ENCODE measurements at places on chromosomes 16 and 17.

GRCh38 chr16:85888405-85889331 lies 10.3 kb upstream of the IRF8 start:
- DNase-seq: no peak

- DNase-seq: peak; percentile 94
Observed at GRCh38 chr17:13204607-13205237, 186.9 kb upstream of the ELAC2 start.

- DNase-seq: no peak
Observed at GRCh38 chr16:2854700-2855309, 3.2 kb downstream of the PRSS22 start.

GRCh38 chr16:68386628-68387027 lies 61.7 kb downstream of the SMPD3 start:
- DNase-seq: no peak

GRCh38 chr17:21275047-21275578 lies 9.4 kb upstream of the MAP2K3 start:
- no peak for DNase-seq

DNA sequence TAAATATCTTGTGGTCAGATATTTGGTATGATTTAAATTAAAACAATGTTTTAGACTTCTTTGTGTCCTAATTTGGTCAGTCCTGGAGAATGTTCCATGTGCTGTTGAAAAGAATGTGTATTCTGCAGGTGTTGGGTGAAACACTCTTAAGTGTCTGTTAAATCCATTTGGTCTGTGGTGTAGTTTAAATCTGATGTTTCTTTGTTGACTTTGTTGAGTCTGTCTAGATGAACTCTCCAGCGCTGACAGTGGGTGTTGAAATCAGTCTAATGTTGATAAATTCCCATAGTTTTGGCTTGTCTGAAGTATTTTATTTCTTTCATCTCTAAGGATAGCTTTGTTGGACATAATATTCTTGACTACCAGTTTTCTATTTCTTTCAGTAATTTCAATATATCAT lies 18.8 kb downstream of the TANC2 start:
- DNase-seq: no peak

DNA sequence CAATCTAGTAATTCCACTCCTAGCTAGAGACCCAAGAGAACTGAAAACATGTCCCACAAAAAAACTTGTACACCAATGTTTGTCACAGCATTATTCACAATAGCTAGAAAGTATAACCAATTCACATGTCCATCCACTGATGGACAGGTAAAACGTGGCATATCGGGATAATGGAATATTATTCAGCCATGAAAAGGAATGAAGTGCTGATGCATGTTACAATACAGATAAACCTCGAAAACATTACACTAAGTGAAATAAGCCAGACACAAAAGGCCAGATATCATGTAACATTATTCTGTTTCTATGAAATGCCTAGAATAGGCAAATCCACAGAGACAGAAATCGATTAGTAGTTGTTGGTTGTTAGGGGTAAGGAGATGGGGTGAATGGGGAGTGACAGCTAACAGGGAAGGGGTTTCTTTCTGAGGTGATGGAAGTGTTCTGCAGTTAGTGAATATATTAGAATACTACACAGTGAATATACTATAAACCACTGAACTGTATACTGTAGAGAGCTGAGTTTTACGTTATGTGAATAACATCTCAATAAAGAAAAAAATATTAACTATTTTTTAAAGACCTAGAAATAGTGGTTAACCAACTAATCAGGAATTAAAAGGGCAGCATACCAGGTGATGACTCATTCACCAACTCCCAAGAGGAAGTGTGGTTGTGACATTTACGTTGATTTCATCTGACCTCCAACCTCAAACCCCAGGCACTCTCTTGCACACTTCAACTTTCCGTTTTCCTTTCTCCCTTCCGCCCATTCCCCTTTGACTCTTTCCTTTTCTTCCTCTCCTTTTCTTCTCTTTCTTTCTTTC lies 48.6 kb downstream of the GAS7 start:
- peak; percentile 59 for DNase-seq

DNA sequence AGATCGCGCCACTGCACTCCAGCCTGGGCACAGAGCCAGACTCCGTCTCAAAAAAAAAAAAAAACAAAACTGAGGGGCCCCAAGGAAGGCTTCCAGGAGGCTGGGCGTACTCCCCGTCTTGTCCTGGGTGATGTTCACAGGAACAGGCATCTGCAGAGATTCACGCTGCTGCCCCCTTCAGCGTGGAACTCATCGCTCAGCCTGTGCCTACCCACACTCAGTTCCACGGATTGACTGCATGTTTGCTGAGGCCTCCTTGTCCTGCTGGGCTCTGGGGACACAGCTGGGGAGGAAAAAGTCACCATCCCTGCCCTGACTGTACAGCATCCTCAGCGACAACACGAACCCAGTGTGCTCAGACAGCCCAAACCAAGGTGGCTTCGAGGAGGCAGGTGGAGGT lies 12.9 kb upstream of the OSGIN1 start:
- no peak for DNase-seq

DNA sequence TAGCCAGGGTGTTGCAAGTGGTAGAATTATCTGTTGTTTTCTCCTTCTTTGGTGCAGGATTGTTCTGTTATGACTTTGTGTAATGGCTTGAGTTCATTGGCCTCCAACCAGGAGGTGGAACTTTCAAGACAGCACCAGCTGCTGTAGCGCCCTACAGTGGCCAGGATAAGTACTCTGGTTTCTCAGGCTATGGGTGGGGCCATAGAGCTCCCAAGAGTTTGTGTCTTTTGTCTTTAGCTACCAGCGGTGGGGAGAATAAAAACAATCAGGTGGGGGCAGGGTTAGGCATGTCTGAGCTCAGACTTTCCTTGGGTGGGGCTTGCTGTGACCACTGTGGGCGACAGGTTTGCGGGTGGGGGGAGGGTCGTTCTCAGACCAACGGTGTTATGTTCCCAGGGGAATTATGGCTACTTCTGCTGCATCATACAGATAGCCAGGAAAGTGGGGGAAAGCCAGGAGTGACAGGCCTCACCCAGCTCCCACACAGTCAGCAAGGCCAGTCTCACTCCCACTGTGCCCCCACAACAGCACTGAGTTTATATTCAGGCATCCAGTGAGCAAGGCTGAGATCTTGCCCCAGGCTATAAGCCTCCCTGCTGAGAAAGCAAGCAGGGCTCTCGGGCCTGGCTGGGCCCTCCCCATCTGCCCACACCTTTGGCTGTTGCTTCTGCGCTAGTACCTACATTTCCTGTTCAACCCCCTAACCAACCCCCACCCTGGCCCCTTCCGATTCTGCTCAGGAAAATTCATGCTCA lies 15.4 kb downstream of the ABCA10 start:
- no peak for DNase-seq

DNA sequence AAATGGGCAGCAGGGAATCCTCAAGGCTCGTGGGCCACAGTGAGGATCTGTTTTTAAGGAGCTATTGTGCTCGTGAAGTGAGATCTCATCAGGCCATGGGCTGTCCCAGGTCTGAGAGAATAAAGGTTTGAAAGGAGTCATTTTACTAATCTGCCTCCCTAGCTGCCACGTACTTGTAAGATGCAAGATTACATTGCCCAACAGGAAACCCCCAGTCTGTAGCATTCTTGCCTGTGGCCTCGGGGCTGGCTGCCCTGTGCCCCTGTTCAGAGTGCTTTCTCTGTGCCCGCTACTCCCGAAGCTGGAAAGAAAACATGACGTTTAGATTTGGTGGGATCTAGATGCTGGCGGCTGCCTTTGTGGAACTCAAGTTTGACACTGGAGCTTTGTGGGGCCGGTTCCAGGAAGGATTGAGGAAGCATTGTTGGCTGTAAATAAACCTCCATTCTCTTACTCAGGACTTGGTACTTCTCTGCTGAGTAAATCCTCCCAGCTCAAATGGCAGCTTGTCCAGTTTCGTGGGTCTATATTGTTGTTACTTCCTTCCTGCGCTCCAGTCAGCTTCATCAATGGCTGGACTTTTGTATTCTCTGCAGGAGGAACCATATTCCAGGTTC lies 21.2 kb downstream of the SAP30BP start:
- peak; percentile 83 for DNase-seq

- no peak for DNase-seq
Observed at GRCh38 chr17:47896672-47897490, 845 bp downstream of the SP2 start.

DNA sequence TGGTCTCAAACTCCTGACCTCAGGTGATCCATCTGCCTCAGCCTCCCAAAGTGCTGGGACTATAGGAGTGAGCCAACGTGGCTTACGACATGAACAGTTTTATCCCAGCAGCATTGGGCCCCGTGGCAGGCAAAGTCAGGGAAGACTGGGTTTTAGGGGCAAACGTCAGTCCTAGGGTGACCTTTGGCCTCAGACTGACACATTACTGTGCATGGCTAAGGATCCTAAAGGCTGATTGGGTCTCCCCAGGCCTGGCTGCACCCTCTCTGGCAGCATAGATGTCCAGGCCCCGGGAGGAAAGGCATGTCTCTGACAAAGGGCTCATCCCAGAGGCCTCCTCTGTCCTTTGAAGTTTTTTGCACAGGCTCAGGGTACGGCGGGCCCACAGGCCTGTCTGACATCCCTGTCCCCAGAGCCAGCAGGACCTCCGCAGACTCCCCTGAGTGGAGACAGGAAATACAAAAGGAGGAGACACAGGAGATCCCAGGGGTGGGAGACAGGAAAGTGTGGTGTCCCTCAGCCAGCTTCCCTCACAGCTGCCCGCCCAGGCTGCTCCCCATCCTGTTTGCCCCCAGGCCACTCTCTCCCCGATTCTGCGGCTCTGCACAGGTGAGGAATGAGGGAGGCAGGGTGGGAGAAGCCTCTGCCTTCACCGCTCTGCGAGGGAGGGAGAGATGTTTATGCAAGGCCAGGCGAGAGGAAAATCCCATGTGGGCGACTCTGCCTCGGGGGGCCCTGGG lies 54.5 kb upstream of the MTSS2 start:
- DNase-seq: no peak

- DNase-seq: no peak
Observed at GRCh38 chr17:35377068-35377467, 3.6 kb upstream of the SLFN11 start.

GRCh38 chr17:59892251-59892923 lies 356 bp downstream of the TUBD1 start:
- DNase-seq: peak; percentile 16

DNA sequence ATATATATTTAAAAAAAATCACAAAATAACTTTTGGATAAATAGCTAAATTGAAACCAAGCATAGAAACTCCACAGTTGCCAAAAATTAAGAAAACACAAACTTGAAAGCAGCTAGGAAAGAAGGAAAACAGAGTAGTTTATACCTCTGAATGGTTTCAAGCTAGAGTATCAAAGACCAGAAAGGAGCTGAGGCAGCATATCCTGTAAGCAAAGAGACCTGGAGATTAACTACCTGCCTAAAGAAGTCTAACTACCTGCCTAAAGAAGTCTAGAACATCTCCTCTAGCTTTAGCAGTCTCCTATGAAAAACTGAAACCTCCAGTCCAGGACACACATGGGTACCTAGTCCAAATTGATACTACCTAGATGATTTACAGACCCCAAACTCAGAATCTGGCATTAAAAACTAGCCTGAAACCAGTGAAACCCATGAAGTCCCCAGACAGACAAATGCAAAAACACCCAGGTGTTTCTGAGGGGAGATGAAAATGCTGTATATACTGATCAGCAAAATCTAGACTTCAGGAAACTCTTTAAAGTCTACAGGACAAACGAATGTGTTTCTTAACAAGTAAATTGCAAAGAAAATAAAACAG lies 17.6 kb downstream of the APPBP2 start:
- DNase-seq: no peak

DNA sequence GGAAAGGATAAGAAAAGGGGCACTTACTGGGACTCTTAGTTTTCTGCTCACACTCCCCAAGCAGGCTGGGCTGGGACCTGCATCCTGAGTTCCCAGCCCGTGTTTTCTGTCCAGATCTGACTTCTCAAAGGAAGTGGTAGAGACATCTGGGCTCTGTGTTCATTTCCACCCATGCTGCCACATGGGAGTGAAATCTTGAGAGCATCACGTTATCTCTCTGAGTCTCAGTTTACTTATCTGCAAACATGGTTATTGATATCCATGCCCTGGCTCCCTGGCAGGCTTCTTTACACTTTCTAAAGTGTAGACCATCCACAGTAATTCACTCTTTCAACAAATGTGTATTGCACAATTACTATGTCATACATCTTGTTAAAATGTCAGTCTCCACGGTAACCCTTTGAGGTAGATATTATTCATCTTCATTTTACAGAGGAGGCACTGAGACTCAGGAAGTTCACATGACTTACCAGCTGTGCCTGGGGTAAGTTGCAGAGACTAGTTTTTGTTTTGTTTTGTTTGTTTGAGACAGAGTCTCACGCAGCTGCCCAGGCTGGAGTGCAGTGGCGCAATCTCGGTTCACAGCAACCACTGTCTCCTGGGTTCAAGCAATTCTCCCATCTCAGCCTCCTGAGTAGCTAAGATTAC lies 3.4 kb downstream of the ZNF688 start:
- DNase-seq: peak; percentile 54

Data from trophoblast cell (in vitro differentiated cells and primary cell).